ENCODE measurements at places on chromosomes 7 and 10.

DNA sequence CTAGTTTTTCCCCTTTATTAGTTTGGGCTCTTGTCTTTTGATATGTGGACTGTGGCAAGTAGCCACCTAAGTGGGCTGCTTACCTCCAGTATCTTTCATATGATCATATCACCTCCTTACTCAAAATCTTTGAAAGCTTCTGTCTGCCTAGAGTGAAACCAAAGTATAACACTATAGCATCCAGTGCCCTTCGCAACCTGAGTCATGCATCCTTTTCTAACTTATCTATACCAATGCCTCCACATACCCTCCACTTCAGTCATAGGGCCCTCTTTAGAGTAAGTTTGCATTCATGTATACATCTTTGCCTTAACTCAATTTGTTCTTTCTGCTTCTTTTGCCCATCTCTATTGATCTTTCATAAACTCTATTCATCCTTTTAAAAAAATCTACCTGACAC, 15.7 kb upstream of the MACC1 start:
- no peak for DNase-seq

DNA sequence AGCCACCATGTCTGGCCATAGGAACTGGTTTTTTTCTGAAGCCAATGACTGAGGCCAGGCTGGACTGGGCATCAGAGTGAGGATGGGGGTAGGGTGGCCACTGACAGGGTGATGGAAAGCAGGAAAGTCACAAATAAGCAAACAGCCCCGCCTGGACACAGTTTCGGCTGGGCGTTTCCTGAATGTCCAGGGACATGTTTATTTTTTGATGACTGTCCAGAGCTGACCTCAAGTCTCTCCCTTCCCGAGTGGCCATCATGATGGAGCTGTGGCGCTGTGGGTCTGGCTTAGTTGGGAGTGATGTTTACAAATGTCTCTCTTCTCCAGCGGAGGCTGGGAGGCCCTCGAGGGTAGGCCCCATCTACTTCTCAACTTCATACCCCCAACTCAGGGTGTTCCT, 37.1 kb upstream of the COMTD1 start:
- no peak for DNase-seq

DNA sequence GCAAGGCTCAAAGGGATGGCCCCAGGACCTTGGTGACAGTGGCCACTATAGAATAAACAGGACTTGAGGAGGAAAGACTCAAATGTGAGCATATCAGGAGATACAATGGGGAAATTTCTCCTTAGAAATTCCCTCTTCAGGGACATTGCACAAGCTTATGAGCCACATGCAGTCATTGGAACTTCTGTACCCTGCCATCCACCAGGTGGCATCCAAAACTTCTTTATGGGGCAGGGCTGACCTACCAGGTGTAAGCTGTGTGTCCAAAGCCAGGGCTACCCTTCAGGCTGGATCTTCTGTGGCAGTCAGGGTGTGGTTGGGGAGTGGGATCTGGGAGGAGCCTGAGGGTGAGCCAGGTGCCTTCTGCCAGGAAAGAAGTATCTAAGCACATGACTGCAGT, 36.6 kb upstream of the LRRC18 start:
- no peak for DNase-seq

- DNase-seq: no peak
Observed at GRCh38 chr7:103432712-103433111, 13.3 kb downstream of the SLC26A5 start.

DNA sequence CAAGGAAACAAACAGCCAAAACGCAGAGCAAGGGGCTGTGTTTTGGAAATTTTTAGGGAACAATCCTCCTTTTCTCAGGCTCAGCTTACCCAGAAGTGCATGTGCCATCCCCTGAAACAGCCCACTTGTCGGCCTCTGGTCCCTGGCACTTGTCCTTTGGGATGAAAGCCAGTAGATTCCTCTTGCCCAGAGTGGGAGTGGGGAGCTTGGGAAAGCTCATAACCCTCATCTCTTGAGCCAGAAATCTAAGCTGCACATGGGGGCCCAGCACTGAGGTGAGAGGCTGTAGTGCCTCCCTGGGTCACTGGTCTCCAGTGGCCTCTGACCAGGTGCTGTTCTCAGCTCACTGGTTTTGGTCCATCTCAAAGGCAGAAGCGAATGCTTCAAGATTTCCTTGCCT, 150.3 kb downstream of the RNF216 start:
- no peak for DNase-seq

DNA sequence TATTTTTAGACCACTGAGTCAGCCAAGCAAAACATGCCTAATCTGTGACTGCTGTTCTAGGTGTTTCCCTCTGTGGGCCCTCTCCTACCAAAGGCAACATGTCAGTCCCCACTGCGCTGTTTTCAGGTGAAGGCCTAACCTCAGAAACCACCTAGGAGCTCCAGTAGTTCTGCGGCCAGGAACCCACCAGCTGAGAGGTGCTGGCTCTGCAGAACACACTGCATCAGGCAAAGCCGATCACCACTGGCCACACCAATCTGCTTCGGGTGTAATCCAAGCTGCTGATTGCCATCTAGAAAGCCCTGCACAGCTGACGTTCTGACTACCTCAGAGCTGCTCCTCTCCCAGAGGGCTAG, 14.9 kb downstream of the CAMK2G start:
- no peak for DNase-seq

DNA sequence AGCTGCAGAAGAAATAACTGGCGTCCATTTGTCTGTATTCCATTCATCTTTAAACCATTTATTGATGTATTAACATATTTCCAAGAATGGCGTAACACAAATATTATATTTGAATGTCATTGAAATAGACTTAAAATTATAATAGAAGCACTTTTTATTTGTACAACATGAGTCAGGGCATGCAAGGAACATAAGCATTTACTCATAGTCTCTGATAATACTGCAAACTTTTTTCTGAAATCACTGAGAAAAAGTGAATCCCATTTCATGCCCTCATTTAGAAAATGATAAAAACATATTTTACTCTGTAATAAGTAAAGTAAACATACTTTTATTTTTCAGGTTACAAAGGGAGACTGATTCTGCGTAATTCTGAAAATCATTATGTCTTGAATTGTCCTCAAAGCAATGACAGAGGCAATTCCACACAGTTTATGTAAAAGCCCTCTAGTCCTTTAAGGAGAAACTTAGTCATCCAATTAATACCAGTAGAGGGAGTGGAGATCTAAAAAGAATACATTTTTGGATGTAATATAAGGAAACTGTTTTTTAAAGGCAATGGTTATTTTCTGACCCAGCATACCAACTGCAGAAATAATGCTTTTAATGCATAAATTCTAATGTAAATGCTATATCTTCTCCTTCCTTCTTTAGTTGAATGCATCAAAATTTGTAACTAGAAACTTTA, 58.1 kb downstream of the AGMO start:
- DNase-seq: no peak

DNA sequence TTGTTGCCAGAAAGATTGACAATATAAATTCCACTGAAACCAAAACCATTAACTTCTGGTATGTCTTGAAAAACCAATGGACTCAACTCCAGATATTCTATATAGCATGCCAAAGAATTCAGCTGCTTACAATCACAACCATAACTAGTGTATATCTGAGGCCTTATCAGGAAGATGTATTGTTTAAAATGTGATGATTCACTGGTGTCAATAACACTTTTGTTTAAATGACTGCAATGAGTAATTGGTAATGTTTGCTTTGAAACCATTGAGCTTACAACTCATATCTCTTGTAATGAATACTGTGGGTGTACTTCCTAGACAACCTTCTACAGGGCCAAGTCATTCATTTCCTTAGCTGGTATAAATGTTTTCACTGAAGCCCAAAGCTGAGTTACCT, 727.9 kb upstream of the KCND2 start:
- no peak for DNase-seq

DNA sequence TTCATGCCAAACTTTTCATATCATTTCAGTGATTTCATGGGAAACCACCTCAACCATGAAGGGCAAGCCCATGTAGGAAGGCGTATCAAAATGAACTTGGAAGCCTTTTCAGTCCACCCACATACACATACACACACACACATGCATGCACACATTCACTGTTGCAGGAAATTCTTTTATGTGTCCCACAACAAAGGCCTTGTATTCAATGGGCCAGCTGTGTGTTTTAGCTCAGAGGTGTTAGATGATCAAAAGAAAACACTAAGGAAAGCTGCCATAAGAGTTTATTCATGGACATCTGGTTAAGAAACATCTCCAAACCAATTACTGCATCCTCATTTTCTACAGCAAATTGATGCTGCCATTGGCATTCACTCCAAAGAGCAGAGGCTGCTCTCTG, 74.4 kb upstream of the STK17A start:
- DNase-seq: no peak

- DNase-seq: no peak
Observed at GRCh38 chr10:127275793-127276450, 79.5 kb upstream of the INSYN2A start.

GRCh38 chr7:43385309-43385680, 197.6 kb upstream of the STK17A start:
- DNase-seq: no peak

DNA sequence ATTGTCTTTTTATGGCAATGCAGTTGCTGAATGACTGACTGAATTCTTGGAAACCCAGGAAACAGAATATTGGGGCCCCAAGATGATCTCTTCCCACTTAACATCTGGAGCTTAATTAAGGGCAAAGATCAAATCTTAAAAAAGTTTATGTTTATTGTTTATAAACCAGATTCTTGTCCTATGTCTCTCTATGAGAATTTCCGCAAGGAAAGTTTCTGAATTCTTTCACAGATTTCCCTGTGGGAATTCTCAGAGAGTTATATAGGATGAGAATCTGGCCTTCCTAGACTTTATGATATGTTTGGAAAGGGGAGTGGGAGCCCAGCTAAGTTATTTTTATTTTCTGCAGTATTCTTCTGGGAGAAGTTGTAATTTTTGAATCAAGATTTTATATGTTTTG, 166.3 kb downstream of the RNLS start:
- DNase-seq: no peak

DNA sequence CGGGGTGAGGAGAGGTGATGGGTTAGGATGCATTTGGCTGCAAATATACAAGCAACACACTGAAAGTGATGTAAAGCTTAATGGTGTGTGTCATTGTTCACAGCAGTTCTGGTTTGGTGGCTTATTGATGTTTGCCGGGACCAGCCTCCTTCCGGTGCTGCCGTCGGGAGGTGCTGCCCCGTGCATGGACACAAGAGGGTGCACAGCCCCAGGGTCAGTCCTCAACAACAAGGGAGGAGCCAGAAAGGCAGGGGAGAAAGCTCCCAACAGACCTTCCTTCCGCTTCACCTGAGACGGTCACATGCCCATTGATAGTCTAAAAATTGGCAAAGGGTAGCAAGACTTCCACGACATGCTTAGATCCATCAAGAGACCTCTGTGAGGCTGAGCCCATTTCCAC, 9.5 kb downstream of the RNF32 start:
- no peak for DNase-seq

DNA sequence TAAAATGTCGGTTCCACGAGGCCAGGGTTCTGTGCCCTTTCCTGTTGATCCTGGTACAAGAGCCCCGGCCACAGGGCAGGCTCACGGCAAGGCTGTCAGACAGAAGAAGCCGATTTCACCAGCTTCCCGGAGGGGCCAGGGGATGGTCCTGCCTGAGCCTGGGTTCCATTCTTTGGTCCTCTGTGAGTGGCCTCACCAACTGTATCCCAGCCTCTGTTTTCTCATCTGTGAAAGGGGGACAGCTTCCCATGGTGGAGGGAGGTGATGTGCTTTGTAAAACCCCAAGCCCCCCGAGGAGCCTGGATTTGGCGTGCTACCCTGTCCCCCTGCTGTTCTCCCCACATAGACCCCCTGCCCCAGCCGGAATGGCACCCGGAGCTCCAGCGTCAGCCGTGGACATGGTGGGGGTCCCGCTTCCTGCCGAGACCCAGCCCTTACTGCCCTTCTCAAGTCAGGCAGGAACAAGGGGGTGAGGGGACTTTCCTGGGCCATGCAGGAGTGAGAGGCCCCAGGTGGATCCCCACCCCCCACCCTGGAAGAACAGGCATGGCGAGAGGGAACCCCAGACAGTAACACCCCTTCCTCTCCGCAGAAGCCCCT, 28.3 kb upstream of the ELFN1 start:
- DNase-seq: no peak

DNA sequence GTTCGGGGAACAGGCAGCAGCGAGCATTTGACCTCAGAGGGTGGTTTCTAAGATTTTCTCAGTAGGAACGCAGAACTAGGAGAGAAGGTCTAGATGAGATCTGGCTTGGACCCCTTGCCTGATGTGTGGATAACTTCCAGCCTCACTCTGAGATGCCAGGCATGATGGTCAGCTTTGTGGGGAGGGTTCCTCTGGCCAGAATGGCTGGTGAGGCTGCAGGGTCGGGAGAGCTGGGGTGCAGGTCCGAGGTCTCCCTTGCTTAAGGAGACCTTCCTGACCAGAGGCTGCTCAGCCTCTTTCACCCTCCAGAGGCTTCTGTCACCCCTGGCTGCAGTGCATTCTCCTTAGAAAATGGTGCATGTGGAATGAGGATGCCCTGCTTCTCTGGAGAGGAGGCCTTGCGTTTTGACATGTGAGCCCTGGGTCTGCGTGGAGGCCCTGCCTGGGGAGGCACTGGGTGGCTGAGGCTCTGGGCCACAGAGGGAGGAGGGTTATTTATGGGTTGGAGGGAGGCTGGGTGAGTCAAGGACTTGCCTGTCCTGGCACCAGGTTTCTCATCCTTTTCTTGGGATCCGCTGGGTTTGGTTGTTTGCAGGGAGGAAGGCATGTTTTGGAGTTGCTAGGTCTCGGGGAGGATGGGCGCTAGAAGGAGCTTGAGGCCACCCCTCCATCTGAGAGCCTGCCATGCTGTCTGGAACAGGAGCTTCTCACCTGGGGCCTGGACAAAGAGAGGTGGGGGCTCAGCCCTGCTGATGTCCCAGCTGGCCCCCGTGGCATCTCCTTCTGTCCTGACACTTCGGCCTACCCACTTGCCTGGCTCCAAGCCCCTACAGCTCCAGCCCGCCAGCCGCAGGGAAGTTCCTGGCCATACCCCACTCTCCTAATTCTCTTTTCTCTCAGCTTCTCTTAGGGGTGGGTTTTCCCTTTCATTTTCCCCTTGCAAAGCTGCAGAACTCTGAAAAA, 3.9 kb downstream of the FAM241B start:
- DNase-seq: no peak

DNA sequence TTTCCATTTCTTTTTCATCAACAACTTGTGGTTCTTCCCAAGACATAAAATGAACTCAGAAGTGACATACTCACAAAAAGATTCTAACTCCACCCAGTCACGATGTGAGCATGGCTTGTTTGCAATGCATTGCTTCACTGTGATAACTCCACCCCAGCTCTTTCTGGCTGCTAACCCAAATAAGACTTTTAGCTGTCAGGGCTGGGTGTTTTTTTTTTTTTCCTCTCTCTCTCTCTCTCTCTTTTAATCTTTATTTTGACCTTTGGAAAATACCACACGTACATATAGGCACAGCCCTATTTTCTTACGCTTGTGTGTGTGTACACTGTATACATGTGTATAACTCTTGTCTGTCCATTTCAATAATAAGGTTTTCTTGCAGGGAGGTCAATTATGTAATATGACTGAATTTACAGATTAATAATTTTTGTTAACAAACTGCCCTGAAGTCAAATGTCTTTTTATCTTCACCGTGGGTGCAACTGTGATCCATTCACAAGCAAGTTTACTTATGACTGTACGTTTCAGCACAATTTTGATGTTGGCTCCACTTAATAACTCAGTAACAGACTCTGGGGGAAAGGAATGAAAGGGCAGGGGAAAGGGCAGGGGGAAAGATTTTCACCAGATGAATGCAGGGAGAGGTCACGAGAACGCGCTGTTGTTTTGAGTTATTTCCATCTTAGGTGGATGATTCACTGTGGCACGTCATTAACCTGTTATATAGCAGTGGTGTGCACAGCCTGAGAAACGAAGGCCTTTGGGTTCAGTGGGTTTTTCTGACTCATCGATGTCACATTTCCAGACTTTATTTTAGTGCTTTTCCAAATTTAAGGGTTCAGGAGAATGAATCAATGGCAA, 49.1 kb downstream of the APBB1IP start:
- DNase-seq: peak; percentile 24
